ENCODE measurements at places on chromosomes 12 and 14.
A peak's percentile ranks its signal among the peaks of the same experiment; 100 is the strongest.

DNA sequence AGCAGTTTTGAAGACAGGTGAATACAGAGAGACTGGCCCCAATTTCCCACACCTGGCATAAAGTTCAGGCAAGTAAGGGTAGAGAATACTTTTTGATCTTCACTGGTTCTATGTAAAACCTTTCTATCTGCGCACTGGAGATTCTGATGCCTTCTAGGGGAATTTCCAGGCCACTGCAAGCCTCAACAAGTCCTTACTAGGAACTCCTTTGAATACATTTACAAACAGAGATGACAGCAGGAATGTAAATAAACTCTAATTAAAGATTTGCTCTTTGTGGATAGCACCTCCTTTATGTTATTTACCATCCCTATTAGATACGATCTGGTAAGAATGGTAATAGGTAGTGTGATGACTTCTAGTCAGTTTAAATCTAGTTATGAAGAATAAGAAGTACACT, 69.2 kb downstream of the NTN4 start:
- DNase-seq = no peak

DNA sequence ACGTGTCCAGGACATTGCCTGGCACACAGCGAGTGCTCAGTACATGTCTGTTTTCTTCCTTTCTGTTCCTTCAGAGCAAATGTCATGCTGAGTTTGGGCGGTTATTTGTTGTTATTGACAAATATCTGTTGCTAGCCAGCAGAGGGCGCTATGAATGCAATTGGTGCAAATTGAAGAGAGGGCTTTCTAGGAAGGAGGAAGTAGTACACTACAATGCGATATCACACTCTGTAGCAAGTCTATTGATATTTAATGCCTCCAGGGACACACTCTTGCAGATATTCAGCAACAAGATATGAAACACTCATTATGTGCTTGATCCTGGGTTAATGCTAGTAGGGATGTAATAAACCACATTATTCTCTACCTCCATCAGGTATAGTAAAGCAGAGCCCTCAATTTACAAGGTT, 267.3 kb upstream of the SRRM4 start:
- peak; percentile 33 for DNase-seq

DNA sequence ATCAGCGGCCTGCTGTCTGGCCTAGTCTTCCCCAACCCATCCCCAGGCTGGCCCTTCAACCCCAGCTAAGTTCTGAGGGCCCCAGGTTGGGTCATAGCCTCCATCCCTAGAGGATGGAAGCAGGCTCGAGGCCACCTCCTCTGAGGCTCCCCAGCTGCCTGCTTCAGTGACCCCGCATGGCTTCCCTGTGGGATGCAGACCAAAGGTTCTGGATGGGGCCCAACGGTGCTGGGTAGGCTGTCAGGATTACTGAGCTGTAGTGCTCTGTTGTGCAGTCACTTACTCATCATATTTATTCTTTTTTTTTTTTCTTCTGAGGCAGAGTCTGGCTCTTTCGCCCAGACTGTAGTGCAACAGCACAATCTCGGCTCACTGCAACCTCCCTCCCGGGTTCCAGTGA, 92.0 kb downstream of the IRF2BPL start:
- DNase-seq = no peak

DNA sequence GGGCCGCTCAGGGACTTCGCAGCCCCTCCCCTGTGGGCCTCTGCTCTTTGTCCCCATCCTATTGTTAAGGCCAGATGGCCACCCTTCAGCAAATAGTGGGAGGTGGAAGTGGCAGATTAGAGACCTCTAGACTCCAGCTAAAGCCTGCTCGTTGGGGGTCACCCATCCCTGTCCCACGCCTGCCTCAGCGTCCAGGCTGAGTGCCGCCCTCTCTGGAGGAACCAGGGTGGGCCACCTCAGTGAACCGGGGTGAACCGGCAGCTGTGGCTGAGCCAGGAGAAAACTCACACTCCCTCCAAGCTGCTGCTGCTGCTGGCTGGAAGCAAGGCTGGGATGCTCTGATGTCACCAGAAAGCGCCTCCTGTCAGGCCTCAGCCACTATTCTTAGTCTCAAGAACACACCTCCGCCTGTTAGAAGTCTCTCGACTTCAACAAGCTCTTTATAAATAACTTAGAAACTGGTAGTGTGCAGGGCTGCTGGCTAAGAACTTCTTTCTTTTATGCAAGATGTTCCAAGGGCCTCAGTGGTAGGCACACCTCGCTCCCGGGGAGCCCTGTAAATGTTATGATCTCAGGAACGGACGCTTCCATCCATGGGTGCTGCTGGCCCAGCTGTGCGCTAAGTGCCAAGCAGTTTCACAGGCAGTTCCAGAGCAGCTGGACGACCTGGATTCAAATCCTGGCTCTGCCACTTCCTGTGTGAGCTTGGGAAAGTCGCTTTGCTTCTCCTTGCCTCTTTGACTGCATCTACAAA, 19.8 kb upstream of the TESC start:
- DNase-seq = no peak

GRCh38 chr12:130775953-130776856, 60.1 kb upstream of the RIMBP2 start:
- DNase-seq = no peak

DNA sequence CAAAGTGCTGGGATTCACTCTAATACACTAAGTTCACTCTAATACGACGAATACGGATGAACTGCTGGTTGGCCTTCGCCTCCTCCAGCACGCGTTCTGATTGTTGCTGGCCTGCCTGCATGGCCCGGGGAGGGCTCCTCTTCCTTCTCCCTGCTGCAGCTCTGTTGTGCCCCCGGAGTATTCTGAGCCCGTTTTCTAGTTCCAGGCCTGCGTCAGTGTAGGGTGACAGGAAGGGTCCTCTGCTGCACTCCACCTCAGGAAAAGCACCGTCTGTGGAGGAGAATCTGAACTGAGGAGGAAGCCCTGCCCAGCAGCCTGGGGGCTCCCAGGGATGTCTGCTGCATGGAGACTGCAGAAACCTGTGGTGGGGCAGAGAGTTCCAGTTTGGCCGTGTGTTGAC, 44.4 kb downstream of the DDX51 start:
- DNase-seq = no peak

DNA sequence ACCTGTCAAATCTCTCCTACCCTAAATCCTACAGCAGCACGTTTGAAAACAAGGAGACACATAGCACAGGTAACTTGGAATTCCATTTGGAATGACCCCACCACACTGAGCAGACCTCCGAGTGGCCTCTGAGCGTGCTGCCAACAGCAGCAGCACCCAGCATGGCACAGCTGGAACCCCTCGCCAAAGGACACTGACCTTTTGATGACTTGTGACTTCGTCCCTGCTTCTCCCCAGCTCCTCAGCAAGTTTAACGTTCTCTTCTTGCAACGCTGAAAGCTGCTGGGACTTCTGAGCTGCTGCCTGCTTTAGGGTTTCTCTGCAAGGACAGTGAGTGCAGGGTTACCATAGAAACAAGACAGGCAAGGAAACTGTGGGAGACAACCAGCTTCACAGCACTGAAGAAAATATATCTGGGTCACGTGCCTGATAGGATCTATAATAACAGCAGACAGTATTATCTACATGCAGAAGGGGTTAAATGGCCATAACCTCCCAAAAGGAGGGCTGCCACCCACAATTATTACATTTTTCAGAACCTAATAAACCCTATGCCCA, 43.3 kb upstream of the VPS33A start:
- no peak for DNase-seq

- no peak for DNase-seq
Observed at GRCh38 chr12:1948883-1949282, 30.4 kb upstream of the CACNA2D4 start.

DNA sequence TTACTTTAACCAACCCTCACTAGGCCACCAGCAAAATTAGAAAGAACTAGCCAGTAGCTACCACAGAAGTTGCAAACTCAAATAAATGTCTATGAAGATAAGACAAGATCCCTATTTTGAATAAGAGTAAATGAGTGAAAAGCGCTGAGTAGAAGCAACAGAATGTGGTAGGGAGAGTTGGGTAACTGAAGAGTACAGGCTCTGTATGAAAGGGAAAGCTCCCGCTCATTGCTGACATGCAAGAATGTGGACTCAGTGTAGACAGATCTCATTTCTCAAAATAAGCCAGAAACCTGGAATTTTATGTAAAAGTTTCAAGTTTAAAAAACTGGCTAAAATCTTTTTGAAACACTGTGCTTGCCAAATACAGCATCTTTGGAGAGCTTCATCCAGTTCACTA, 63.9 kb downstream of the NAV3 start:
- DNase-seq = no peak

- no peak for DNase-seq
Observed at GRCh38 chr14:94945615-94946014, 175.7 kb upstream of the GSC start.

DNA sequence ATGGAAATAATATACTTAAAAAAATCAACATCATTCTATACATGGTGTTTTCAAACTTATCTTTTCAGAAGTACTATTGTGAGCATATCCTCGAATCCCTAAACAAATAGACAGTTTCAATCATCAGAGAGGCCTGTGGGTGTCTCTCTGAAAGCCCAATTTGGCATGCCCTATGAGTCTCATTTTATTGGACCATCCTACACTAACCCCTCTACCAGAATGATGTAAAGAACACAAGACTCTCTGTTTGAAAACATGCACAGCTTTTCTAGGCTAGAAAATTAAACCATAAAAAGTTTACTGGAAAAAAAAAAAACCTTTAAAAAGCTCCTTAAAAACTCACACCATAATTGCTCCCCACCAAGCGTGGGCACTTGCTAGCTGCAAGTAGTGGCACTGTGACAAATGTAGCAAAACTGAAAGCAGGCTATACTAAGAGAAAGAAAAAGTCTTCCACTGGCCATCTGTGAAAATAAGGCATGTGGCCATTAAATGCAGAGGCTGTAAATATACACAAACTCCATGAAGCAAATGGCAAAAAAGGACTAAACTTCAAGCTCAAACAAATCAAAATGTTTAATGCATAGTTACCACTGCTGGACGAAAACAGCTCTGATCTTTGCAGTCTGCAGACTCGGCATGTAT, 394.2 kb downstream of the SOX5 start:
- DNase-seq = no peak

DNA sequence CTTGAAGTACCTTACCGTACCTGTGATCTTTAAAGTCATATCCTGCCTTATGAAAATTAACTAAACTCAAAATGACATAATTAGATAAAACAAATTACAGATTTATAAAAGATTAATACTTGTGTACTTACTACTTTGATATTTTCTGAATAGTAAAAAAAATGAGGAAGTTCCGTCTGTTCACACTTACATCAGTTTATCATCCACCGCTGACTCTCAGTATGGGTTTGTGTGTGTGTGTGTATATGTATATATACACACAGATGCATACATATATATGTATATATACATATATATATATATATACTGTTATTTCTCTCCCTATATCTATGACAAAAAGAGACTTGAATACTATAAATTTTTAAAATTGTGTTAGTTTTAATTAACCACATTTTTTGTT, 65.0 kb upstream of the MON2 start:
- no peak for DNase-seq

GRCh38 chr12:106601496-106601895, 18.7 kb downstream of the RFX4 start:
- DNase-seq = no peak

DNA sequence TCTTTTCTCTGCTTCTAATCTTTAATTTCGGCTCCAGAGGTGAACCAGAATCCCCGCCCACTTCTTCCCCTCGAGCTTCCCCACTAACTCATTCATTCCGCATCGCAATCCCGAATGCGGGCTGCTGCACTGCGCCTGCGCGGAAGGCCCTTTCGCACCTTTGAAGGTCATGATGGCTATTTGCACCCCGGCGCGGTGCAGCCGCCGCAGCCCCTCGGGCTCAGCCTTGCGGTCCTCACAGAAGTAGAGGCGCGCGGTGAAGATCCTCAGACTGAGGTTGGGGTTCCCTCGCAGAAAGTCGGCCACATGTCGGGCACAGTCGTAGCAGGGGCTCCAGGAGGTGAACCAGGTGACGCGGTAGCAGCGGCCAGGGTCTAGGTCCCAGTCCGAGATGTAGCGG, 7.6 kb downstream of the AICDA start:
- DNase-seq = no peak

DNA sequence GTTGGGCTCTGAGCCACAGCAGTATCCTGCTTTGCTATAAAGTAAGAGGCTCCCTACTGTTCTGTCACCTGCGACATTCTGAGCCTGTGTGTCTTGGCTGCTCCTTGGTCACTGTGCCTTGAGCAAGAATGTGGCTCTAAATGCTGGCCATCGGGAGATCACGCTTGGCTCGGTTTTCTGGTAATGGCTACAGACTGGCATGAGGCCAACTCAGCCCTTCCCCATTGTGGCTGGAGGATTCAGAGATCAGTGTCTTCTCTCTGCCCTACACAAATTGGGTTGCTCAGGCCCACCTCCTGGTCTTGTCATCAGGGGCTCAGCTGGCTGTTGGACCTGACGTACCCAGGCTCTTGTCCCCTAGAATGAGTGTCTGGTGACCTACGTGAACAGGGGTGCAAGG, 94.5 kb downstream of the PLXNC1 start:
- no peak for DNase-seq

DNA sequence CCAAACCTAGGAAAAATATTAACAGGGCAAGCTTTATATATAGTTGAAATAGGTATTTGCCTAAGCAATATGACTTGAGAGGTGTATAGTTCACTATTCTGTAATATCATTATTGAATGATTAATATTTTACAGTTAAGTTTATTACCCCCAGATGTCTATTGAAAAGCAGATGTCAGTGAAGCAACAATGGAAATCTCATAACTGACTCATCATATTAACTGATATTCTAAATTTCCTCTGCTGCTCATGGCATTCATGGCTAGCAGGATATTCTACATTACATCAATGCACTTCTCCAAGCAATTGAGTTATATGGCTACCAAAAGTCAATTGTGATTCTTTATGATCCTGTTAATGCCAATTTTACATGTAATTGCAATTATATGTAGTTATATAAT, 9.7 kb upstream of the MAGOHB start:
- DNase-seq = no peak

DNA sequence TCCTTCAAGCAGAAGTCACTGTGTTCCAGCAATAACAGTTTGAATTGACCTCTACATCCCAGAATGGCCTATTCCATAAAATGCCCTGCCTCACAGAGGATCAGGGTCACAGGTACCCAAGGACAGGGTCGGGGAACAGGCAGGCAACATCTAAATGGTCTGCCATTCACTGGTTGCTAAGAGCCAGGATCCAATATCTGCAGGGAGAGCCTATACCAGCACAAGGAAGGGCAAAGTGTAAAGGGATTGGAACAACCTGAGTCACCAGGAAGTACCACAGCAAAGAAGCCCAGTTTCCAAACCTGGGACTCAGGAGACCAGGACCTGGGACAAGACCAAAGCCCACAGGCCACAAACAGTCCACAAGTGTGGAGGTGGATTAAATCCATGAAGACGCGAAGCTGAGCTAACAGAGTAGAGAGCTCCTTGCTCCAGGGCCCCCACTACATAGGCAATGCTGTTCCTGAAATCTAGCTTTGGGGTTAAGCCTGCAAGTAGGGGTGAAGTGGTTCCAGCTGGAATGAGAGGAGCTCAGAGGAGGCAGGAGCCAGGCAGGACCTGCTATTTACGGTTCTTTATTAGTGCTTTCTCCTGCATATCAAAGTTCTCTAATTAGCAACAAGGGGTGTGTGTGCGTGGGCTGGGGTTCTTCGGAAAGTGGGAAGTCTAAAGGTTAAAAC, 274.3 kb downstream of the BCL11B start:
- no peak for DNase-seq

- DNase-seq = no peak
Observed at GRCh38 chr14:77603654-77604255, 12.7 kb downstream of the SPTLC2 start.

GRCh38 chr14:55976655-55977054, 141.6 kb upstream of the PELI2 start:
- DNase-seq = no peak

- no peak for DNase-seq
Observed at GRCh38 chr12:127680516-127680915, 586.5 kb upstream of the TMEM132C start.

GRCh38 chr14:45201905-45202304, 51.1 kb downstream of the MIS18BP1 start:
- no peak for DNase-seq
